CD4-positive, alpha-beta T cell treated with Interleukin-12 subunit alpha and Interleukin-12 subunit beta, for 1 hour (primary cell): ENCODE measurements at places on chromosomes 2 and 18.

DNA sequence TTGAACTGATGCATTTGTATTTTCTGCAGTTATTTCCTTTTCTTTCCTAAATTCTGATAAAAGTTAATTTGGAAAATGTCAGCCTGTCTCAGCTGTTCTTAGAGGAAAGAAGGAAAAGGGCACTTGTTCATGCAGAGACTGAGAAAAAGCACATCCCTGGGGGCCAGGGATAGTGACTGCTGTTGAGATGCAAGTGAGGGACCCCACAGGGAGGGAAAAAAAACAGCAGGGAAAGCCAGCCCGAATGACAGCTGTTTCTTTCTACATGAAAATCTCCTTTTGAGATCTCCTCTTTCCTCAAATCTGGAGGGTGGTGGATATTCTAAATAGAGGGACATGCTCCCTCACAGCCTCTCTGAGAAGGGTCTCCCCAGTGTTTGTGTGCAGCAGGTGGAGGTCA lies 14.0 kb upstream of the MTA3 start:
- no peak for DNase-seq

- DNase-seq = no peak
Observed at GRCh38 chr2:41710944-41711343, 336.9 kb upstream of the PKDCC start.

DNA sequence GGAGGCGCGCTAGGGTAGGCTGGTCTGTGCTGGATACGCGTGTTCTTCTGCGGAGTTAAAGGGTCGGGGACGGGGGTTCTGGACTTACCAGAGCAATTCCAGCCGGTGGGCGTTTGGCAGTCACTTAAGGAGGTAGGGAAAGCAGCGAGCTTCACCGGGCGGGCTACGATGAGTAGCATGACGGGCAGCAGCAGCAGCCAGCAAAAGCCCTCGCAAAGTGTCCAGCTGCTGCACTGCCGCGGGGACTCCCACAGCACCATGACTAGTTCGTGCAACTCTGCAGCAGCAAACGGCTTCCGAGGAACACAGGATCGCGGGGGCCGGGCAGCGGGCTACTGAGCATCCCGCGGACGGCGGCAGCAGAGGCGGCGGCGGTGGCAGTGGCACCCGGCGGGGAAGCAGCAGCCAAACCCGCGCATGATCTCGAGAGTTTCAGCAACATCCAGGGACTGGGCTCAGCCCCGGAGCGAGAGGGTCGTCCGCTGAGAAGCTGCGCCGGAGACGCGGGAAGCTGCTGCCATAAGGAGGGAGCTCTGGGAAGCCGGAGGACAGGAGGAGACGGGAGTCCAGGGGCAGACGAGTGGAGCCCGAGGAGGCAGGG lies 368 bp downstream of the TMEFF2 start:
- no peak for DNase-seq

GRCh38 chr2:237790353-237790752 lies 8.2 kb upstream of the RBM44 start:
- no peak for DNase-seq

DNA sequence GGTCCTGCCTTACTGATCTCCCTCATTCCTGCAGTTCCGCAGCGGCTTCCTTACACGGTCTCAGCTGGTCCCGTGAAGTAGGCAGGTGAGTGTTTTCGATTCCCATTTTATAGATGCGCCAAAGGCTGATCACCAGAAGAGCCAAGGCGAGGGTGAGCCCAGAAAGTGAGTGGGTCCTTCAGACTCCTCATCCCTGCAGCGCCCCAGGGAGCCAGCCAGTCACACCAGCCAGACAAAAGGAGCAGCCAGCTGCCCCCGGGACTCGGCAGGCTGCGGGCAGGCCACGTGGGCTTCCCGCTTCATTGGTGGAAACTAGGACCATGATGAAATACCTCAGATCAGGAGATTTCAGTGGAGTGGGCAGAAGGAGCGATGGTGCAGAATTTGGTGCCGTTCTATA lies 85.9 kb downstream of the SMAD7 start:
- no peak for DNase-seq

GRCh38 chr2:138335036-138335435 lies 166.5 kb upstream of the SPOPL start:
- no peak for DNase-seq

GRCh38 chr2:58073008-58073407 lies 26.4 kb downstream of the VRK2 start:
- no peak for DNase-seq
